ENCODE measurements at places on chromosomes 5 and 9.

DNA sequence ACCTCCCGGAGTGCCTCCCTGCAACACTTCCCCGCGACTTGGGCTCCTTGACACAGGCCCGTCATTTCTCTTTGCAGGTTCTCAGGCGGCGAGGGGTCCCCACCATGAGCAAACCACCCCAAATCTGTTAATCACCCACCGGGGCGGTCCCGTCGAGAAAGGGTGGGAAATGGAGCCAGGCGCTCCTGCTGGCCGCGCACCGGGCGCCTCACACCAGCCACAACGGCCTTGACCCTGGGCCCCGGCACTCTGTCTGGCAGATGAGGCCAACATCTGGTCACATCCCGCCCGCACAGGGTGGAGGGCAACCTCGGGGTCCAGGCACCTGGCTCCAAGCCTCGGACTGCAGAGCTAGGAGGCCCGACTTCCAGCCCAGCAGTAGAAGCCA is 776 bp upstream of the TERT start:
- no peak for DNase-seq

- DNase-seq = no peak
These were observed 412.7 kb upstream of the SMC2 start for GRCh38 chr9:103681435-103681834.

GRCh38 chr9:136903041-136903554 is 16.8 kb downstream of the TRAF2 start:
- no peak for DNase-seq

DNA sequence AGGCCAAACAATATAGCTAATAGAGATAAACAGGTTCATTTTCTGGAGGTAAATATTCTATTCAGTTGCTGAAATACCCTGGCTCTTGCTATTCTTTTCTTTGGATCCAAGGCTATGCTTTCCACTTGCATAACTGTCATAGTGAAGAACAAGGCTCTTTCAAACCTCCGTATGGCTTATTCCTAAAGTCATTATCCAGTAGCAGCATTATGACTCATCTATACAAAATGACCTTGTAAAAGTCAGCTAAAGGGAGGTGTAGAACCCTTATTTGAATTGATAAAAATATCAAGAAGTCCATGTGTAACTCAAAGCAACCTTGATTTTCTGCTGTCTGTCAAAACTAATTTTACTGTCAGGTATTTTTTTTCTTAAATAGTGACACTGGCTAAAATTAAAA is 447.8 kb downstream of the PLK2 start:
- DNase-seq = no peak

DNA sequence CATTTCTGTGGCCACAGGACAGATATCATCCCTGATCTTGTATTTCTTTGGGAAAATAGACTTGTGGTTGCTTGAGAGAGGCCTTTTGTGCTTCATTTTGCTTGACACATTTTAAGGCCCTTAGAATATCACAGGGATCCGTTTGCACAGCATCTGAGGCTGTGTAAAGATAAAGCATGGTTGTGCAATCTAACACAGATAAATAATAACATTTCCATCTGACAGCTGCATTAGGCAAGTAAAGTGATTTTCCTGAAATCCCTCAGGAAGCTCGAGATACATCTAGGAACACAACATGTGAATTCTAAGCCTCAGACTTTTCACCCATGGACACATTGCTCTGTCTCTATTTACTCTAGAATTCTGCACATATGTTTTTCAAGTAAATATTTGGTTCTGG is 212.8 kb upstream of the ADAMTSL1 start:
- no peak for DNase-seq
